GM12864 (cell line): ENCODE measurements at places on chromosomes 12 and 14.

GRCh38 chr14:63267171-63267570 lies 51.6 kb downstream of the GPHB5 start:
- DNase-seq = no peak

- no peak for DNase-seq
Measured at GRCh38 chr12:3227076-3227975, 150.1 kb downstream of the TSPAN9 start.

DNA sequence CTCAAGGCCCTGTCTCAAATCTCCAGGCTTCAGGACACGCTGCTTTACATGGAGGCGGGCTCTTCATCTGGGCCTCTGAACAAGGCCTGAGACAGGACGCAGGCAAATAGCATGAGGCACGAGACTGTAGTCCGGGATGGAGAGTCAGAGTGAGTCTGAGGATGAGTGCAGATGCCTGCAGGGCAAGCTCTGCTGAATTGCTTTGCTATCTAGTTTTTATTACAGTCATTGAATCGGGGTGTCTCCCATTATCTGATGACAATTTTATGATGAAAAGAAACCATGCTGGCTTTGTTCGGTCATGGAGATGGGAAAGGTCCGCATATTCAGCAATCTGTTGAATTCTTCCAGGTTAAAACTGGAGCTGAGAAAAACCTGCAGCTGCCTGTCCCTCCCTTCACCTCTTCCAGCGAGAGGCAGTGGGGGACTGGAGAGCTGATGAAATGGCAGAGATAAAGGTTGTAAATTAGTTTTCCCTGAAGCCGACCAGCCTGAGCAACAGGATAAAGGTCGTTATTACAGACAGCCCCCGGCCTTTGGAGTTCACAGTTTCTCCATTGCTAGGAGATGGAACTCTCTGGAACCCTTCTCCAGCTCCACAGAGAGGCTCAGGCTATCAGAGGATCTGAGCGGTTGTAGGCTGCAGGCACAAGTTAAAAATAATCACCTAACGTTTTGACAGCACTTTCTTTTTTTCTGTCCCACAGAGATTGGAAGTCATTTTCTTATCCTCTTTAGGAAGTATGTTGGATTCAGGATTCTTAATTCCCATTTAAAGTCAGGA lies 1.3 kb upstream of the ADGRD1 start:
- DNase-seq = no peak

GRCh38 chr14:106346534-106347290 lies 820.3 kb downstream of the TMEM121 start:
- no peak for DNase-seq

- no peak for DNase-seq
Measured at GRCh38 chr12:78239544-78239943, 408.9 kb downstream of the NAV3 start.

DNA sequence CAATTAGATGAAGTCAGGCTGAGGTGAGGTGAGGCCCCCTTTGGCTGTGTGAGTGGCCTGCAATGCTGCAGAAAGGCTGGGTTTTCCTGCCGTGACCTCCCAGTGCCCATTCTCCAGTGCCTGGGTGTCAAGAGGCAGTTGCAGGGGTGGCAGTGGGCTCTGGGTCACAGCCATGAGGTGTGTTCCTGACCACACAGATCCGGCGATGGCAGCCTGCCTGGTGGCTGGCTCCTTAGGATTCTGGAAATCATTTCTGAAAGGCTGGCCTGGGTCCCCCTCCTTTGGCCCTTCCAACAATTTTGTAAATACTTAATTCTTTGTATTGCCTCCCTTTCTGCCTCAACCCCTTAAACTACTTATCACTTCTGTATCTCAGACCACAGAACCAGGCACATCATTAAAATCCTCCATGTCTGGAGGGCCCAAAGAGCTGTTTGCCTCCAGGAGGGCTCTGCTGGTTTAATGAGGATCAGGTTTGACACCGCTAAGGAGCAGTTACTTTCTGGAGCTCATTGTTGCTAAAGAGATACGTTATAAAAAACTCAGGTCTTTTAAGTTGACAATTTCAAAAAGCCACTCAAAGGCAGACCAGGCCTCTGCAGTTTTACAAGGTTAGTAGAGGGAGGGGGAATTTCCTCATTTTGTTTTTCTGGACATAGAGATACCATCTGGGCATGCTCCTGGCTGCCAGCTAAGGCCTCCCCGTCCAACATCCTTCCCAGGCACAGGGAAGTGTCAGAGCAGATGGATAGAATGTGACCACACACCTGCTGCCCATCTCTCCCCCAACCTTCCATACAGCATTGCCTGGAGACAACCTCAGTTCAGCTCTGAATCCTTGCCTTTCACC lies 204.4 kb downstream of the FOXN3 start:
- DNase-seq = no peak

DNA sequence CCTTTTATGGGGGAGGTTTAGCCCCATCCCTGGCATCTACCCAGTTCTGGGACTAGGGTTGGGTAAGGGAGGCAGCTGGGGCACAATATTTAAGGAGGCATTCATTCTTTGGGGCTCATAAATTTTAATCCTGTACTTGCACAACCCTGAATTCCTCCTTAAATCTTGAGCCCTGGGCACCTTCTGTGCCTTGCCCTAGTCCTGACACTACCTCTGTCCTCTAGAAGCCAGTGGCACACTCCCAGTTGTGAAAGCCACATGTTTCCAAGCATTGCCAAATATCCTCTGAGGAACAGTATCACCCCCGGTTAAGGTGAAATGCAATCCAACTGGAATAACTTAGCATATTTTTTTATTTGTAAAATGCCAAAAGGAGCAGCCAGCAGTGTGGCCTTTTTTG lies 36.6 kb downstream of the SLC16A7 start:
- DNase-seq = no peak

DNA sequence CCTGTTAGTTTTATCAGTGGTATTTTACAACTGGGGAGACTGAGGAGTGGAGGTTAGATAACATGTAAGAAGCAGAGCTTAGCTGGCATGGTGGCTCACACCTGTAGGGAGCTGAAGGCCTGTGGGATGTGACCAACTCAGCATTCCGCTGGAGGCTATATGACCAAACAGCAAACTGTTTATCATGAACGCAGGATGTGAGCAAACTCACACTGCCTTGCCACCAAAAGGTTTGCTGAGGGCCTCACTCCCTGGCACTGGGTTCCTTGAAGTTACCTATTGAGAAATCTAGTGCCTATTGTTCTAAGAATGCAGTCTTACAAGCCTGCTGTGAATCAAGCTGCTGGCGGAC lies 23.4 kb downstream of the JKAMP start:
- DNase-seq = no peak

DNA sequence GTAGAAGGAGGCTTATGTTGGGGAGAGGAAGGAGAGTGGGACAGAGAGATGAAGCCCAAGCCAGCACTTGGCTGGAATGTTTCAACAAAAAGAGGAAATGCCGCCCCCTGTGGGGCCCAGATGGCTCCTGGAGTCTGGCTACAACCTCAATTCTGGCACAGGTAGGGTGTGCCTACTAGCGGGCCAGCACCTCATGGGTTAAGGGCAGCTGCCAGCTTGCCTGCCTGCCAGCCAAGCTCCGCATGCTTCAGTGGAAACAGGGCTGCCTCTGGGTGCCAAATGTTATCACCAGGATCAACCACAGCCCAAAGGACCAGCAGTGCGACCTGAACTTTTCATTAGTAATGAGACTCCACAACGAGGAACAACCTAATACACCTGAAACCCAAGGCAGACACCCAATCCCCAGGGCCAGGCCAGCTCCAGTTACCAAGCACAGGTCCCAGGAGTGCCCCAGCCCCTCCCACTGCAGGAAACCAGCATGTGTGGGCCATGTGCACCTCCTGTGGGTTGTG lies 11.3 kb downstream of the RAB15 start:
- no peak for DNase-seq

DNA sequence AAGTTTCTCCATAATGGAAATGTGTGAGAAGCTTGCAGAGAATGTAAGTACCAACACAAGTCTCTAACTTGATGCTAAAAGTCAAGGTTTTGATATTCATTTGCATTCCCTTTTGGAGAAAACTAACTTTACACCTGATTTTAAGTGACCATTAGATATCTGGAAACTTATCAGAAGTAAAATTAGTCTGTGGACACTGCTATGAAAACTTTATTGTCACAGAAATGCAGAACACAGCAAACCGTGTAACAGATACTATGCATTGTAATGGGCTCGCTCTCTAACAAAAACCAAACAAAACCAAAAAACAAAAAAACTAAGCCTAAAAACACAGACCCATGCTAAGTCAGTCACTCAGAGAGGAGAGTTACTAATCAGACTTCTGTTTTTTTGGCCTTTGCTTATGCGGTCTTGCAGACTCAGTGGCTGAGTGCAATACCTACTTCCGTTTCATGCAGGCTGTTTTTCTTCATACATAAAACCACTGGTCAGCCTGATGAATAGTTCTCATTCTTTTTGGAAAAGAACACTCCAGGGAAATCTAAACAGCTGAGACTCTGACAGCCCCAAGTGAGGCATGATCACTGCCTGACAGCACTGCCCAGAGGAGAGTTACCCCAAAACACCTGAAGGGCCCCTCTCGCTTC lies 35.7 kb downstream of the NRDE2 start:
- DNase-seq = no peak

- DNase-seq = no peak
Measured at GRCh38 chr14:81767266-81767995, 233.8 kb upstream of the SEL1L start.

DNA sequence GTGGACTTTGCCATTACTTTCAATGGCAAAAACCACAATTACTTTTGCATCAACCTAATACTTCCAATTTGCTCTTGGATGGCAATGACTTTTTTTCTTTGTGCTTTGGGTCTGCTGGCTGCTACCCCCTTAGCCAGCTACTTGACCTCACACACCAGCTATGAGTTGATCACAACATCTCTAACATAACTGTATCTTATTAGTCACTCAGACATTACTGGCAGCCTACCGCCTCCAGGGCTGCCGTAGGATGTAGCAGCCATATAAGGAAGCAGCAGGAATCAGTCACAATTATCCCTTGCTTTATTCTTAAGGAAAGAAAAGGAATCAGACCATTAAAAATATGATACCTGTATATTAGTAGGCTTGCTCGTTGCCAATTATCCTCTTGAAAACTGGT lies 260.5 kb downstream of the ADAMTS20 start:
- no peak for DNase-seq

GRCh38 chr14:67738740-67739504 lies 37.2 kb downstream of the RDH12 start:
- no peak for DNase-seq

DNA sequence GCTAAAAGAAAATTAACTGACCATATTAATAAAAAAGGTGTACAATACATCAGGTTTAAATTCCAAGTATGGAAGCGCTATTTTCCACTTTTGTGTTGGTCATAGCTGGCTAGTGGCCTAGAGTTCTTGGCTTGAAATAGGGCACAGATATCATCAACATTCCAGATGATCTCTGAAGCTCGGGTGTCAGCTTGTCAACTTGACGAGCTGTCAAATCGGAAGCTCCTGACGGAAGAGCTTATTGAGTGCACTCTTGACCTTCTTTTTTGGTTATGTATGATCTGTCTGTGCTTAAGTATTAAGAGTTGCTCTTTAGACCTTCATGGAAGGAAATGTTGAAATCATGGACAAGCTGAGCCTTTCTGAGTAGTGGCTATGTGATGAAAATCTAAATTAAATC lies 177.9 kb downstream of the APAF1 start:
- no peak for DNase-seq

DNA sequence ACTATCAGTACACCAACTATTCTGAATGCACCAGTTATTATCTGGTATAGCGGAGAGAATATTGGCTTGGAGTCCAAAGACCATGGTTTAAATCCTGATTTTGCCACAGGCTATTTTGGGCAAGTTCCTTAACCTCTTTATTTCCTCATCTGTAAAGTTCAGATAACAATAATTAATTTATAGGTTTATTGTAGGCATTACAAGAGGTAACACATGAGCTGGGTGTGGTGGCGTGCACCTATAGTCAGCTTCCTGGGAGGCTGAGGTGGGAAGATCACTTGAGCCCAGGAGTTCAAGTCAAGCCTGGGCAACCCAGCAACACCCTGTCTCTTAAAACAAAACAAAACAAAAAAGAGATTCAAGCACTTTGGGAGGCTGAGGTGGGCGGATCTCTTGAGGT lies 23.1 kb downstream of the PHLDA1 start:
- no peak for DNase-seq

DNA sequence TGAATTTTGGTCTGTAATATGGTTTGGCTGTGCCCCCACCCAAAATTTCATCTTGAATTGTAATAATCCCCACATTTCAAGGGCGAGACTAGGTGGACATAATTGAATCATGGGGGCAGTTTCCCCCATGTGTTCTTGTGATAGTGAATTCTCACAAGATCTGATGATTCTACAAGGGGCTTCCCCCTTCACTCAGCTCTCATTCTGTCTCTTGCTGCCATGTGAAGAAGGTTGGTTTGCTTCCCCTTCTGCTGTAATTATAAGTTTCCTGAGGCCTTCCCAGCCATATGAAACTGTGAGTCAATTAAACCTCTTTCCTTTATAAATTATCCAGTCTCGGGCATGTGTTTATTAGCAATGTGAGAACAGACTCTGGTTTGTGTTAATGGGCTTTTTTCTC lies 5.9 kb downstream of the LRRC9 start:
- DNase-seq = no peak

GRCh38 chr14:65414961-65415589 lies 2.5 kb downstream of the FUT8 start:
- no peak for DNase-seq
